Neural crest cell (in vitro differentiated cells): ENCODE measurements at places on chromosomes 13 and 19.

DNA sequence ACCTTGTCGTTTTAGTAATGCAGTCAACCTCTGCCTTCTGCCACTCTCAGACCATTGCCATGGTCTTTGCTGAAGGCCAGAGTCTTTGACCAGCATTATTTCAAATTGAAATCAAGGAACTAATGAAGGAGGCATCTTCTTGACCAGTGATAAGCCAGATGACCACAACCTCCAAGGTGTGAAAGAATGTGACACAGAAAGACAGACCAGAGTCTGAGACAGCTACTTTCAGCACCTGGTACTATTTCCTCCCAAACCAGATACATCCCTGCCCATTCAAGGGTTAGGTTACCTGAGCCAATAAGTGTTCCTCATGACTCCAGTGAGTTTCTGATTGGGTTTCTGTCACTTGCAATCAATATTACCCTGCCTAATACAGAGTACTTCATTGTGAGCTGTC lies 20.3 kb upstream of the RNASEH2B start:
- no peaks in the 10 kb centered on the region for H3K27me3 ChIP-seq
- DNase-seq = no peak
- no peak overlapping the region for H3K4me3 ChIP-seq
- no peaks in the 10 kb centered on the region for H3K4me1 ChIP-seq

DNA sequence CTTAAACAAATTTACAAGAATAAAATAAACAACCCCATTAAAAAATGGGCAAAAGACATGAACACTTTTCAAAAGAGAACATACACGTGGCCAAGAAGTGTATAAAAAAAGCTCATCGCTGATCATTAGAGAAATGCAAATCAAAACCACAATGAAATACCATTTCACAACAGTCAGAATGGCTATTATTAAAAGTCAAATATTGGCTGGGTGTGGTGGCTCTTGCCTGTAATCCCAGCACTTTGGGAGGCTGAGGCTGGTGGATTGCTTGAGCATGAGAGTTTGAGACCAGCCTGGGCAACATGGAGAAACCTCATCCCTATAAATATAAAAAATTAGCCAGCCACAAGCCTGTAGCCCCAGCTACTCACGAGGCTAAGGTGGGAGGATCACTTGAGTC lies 89.9 kb downstream of the UBL3 start:
- no peak overlapping the region for H3K27ac ChIP-seq
- H3K4me1 ChIP-seq = peaks cover 5% of the 10 kb centered on the region
- H3K4me3 ChIP-seq = no peak overlapping the region
- DNase-seq = no peak

DNA sequence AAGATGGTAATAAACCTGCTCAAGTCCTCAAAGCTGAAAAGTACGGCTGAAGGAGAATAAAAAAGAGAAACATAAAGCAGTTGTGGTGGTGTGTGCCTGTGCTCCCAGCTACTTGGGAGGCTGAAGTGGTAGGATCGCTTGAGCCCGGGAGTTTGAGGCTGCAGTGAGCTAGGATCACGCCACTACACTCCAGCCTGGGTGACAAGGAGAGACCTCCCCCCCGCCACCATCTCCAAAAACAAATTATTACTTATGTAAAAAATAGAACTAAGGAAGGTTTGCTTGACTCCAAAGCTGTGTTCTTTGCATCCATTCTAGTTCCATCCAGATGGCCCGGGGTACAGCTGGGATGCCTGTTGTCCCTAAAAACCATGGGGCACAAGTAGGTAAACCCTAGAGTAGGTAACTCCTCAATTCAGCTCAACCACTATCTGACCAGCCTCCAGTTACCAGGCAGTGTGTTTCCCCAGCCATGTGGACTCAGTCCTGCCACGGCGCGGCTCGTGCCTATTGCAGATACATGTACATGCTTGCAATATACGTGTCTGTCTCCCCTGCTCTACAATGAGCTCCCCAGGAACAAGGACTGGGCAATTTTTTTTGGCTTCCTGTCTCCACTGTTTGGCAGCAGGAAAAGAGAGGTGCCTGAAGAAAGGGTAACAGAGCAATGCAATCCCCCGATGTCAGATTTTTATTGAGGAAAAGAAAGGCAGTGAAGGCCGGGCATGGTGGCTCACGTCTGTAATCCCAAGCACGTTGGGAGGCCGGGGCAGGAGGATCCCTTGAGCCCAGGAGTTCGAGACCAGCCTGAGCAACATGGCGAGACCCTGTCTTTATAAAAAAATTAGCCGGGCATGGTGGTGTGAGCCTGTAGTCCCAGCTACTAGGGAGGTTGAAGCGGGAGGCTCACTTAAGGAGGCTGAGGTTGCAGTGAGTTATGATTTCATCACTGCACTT lies 101.3 kb downstream of the GNG7 start:
- H3K36me3 ChIP-seq = no peaks in the 10 kb centered on the region
- no peak overlapping the region for H3K27ac ChIP-seq
- H3K4me1 ChIP-seq = peaks cover 23% of the 10 kb centered on the region
- no peak for DNase-seq

DNA sequence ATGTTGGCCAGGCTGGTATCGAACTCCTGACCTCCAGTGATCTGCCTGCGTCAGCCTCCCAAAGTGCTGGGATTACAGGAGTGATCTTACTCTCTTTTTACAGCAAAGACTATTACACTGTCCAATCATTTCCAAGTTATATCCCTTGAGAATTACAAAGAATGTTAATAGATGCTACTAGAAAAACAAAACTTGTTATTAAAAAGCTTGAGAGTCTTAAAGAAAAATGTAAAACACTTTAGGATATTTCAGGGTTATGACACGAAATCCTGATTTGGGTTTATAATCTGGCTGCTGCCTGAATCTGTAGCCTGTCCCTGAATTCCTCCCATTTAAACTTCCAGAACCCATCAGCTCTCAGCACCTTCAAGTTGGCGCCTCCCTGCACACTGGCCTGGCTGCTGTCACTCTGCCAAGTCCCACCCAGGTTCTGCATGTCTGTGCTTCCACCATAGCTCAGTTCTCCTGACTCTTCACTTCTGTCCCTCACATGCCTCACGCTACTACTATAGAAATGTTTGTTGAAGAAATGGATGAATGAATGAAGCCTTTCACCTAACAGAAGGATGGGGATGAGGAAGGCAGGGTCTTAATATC lies 55.8 kb upstream of the RFXAP start:
- no peak for DNase-seq
- H3K4me1 ChIP-seq = no peaks in the 10 kb centered on the region
- no peaks in the 10 kb centered on the region for H3K27me3 ChIP-seq
- no peak overlapping the region for H3K4me3 ChIP-seq

DNA sequence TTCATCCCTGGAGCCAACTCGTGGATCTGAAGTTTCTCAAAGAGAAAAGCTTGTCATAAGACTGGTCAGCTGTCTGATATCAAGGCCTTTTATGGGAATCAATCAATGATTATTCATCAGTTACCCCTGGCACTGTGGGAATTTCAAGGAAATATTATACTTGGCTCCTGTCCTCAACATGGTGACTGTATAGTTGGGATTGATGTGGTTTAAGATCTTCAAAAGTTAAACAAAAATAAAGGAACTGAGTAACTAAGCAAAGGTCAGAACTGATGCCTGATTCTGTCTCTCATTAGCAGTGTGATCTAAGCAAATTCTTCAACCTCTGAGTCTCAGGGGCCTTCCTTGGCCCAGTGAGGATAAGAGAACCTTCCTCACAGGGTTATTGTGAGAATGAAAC lies 22.2 kb upstream of the SERPINE3 start:
- H3K4me1 ChIP-seq = peaks cover 9% of the 10 kb centered on the region
- H3K36me3 ChIP-seq = no peaks in the 10 kb centered on the region
- H3K27ac ChIP-seq = no peak overlapping the region
- H3K4me3 ChIP-seq = no peak overlapping the region
- no peaks in the 10 kb centered on the region for H3K27me3 ChIP-seq
- no peak for DNase-seq

DNA sequence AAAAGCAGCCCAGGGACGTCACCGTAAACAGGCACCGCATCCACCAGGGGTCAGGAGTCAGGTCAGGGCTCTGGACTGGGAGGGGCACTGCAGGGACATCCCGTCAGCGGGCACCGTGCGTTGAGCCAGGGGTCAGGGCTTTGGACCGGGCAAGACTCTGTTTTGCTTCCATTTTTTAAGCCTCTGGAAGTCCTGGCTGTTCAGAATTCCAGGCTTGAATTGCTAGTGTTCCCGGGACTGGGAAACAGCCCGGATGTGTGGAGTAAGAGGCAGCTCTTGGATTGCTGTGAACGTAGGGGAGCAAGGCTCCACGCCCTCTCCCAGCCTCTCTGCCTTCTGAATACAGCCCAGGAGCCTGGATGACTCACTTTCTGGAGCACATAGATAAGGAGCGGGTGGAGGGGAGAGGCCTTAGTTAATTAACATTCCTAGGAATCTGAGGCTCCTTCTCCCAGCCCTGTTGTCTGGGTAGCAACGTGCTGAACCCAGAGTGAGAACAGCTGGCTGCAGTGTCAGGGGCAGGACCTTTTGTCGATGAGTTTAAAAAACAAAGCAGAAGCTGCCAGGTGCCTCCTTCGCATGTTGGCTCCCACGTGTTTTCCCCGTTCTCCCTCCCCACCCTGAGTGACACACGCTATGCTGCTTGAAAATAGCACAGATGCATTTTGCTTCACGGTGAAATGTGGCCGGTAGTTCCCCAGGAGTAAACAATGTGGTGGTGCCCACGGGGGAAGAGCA lies 21.9 kb downstream of the ATP11A start:
- H3K4me1 ChIP-seq = peaks cover 61% of the 10 kb centered on the region
- peak; percentile 31 for DNase-seq
- peak overlapping the region; percentile 72 for H3K4me3 ChIP-seq

GRCh38 chr13:24167666-24168391 lies 7.3 kb downstream of the SPATA13 start:
- peaks cover 23% of the 10 kb centered on the region for H3K36me3 ChIP-seq
- H3K27ac ChIP-seq = peak overlapping the region; percentile 69
- H3K4me3 ChIP-seq = peak overlapping the region; percentile 42
- H3K4me1 ChIP-seq = peaks cover 78% of the 10 kb centered on the region
- DNase-seq = no peak

DNA sequence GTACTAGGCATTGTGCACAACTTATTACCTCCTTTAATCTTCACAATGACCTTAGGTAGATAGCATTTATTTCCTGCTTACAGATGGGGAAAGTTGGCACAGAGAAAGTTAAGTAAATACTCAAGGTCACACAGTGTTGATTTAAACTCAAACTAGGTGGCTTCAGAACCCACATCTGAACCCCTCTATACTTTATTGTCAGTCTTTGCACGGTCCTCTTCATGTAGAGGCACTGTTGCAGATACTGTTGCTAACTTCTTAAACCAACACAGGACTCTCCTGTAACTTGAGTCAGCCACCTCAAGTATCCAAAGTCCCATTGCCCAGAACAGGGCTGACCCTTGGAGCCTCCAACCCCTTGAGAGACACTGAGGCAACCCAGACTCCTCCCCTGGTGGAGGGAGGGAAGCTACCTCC lies 48.8 kb downstream of the FRY start:
- no peak for DNase-seq
- H3K27me3 ChIP-seq = no peaks in the 10 kb centered on the region
- no peak overlapping the region for H3K4me3 ChIP-seq
- H3K4me1 ChIP-seq = peaks cover 13% of the 10 kb centered on the region
- no peak overlapping the region for H3K27ac ChIP-seq

DNA sequence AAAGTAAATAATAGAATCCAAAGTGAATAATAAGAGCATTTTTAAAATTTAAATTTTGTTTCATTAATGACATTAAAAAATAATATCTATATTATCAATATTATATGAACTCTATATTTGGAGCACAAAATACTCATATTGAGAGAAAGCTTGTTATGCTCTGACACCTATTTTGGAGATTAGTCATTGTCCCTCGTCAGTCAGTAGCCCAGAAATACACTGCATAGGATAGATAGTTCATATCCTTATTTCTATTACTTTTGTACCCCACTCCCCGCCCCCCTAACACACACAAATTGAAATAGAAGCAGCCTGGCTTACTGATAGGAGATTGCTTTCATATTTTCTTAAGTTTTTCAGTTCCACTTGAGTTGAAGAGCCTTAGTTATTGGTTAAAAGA lies 652.8 kb downstream of the PCDH9 start:
- DNase-seq = no peak
- no peaks in the 10 kb centered on the region for H3K27me3 ChIP-seq
- H3K27ac ChIP-seq = no peak overlapping the region
- H3K4me3 ChIP-seq = no peak overlapping the region

DNA sequence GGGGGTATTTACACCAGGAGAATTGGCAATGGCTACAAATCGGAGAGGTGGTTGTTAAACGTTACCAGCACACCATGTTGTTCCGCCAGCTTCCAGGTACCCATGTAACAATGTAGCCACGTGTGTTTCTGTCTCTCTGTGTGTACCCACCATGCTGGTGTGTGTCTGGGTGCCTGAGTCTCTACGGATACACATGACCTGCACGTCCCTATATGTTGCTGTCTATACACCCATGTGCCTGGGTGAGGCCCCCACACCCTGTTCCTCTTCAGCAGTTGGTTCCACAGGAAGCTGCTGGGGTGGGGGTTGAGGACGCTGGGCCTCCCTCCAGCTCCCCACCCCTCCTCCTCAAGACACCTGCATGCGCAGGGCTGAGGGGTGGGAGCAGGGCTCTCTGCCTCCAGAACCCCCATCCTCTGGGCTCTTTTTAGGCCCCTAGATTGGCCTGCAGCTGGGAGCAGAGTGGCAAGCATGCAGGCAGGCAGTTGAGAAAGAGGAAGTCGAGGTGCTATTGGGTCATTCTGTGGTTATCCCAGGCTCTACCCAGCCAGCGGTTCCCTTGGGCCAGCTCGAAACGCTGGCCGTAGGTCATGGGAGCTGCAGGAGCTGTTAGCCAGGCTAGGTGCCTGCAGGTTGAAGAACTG lies at the start of gene ARHGEF18:
Gene ARHGEF18, plus strand, starts transcription at position 351 of the 644 bp plus-strand sequence. CDS start 13,954 bp downstream, outside the sequence.
- peaks cover 4% of the 10 kb centered on the region for H3K36me3 ChIP-seq
- DNase-seq = no peak
- H3K27me3 ChIP-seq = peaks cover 8% of the 10 kb centered on the region
- no peaks in the 10 kb centered on the region for H3K4me1 ChIP-seq
- no peak within 1 kb of the TSS for H3K4me3 ChIP-seq

- H3K27ac ChIP-seq = no peak overlapping the region
- peak overlapping the region; percentile 57 for H3K4me3 ChIP-seq
- H3K4me1 ChIP-seq = peaks cover 10% of the 10 kb centered on the region
- no peak for DNase-seq
- H3K36me3 ChIP-seq = no peaks in the 10 kb centered on the region
- peaks cover 25% of the 10 kb centered on the region for H3K27me3 ChIP-seq
Measured at GRCh38 chr19:56319991-56320390, 5.4 kb upstream of the ZSCAN5A start.

DNA sequence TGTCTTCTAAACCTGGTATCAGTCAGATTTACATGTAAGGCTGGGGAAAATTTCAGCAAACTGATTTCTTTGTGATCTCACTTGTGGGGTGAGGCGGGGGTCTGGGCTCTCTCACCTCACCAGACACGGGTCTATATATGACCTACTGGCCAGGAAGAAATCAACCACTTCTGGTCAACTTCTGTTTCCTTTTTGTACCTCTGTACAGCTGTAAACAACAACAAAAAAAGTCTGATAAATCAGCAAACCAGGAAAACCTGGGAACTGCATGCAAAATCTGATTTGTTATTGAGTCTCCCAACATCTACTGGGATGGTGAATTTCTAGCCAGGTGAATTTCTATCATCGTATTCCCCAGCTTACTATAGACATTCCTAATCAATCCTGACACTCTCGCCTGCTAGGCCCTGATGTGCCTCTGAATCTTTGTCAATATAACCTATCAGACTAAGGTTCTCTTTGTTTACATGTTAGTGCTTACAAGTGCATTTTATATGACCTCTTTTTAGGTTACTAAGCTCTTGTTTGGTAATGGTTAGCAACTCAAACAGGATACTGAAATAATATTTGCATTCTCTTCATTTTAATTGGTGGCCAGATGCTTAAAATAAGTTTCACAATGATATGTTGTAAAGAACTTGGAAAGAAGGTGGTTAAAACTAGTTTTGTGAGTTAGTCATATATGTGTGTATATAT lies 77.7 kb downstream of the LRRC63 start:
- H3K4me1 ChIP-seq = no peaks in the 10 kb centered on the region
- no peak overlapping the region for H3K27ac ChIP-seq
- H3K27me3 ChIP-seq = no peaks in the 10 kb centered on the region
- DNase-seq = no peak
- no peaks in the 10 kb centered on the region for H3K36me3 ChIP-seq
